ENCODE measurements at places on chromosomes 5 and 9. TPM values are rescaled to one million over a fixed set of nuclear protein-coding genes. Genes with fewer than 3 reads are reported as not detected.

GRCh38 chr5:100792781-100793180 lies 110.3 kb downstream of the ST8SIA4 start:
- H3K4me1 ChIP-seq, result no peaks in the 10 kb centered on the region
- DNase-seq, result no peak
- no peaks in the 10 kb centered on the region for H3K27me3 ChIP-seq

- H3K4me1 ChIP-seq, result peaks cover 5% of the 10 kb centered on the region
- peak overlapping the region; percentile 76 for H3K27ac ChIP-seq
- peak; percentile 80 for DNase-seq
Observed at GRCh38 chr9:34457266-34458012, 931 bp downstream of the FAM219A start.

DNA sequence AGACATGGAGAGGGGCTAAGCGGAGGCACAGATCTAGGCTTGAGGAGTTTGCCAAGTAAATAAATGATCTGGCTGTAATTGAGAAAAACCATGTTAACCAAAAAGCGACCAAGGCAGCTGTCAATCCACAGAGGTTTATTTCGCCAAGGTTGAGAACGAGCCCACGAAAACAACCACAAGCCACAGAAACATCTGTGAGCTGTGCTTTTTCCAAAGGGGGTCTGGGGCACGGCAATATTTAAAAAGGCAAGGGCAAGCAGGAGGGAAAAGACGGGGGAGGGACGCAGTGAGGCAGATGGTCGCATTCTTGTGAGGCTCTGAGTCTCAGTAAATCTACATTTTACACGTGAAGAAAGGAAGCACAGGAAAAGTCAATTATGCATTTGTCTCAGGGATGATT lies 25.4 kb downstream of the CCT5 start:
- no peaks in the 10 kb centered on the region for H3K27me3 ChIP-seq
- no peak overlapping the region for H3K27ac ChIP-seq
- H3K36me3 ChIP-seq, result peaks cover 2% of the 10 kb centered on the region
- no peak overlapping the region for H3K4me3 ChIP-seq
- no peaks in the 10 kb centered on the region for H3K4me1 ChIP-seq
- DNase-seq, result no peak

Gene TMEM141
- total RNA-seq, result 48.9 TPM

Gene TBC1D2
- total RNA-seq, result 9.1 TPM
